GM23338 (cell line): ENCODE measurements at places on chromosomes 2 and 18. TPM values are rescaled to one million over a fixed set of nuclear protein-coding genes. Genes with fewer than 3 reads are reported as not detected.

The HOXD13 gene
- not detected in 2 replicates for polyA plus RNA-seq

The EIF2B4 gene
- polyA plus RNA-seq = 64.0 and 64.4 TPM in 2 replicates

The TLX2 gene
- polyA plus RNA-seq = 0.16 TPM in 1 of 2 replicates, not detected in the other

The CHRNG gene
- polyA plus RNA-seq = not detected in 2 replicates

The NT5C1B gene
- not detected in 2 replicates for polyA plus RNA-seq

The TUBB8B gene
- 0.74 and 1.2 TPM in 2 replicates for polyA plus RNA-seq

The TWIST2 gene
- 6.0 and 7.0 TPM in 2 replicates for polyA plus RNA-seq

The NPPC gene
- polyA plus RNA-seq = 6.3 and 10.2 TPM in 2 replicates
